ENCODE measurements at places on chromosomes 16 and 17.

GRCh38 chr17:40121181-40122135 is at the start of gene MSL1:
TSS of gene MSL1 (plus strand) at chr17:40121971. CDS start at chr17:40122613, 642 bp downstream.
- no peak for DNase-seq

DNA sequence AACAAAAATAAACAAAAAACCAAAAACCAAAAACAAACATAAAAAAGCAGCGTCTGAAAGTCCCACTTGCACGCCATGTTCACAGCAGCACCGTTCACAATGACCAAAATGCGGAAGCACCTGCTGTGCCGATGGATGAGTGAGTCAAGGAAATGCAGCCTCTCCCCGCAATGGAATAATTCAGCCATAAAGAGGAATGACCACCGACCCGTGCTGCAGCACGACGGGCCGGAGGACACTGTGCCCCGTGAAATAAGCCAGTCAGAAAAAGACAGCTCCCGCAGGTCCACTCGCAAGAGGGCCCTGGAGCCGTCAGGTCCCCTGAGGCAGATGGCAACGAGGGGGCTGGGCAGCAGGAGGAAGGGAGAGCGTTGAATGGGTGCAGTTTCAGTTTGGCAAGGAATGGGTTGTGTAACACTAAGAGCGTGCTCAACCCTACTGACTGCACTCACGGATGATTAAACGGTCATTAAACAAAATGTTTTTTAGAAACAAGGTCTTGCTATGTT is 5.1 kb downstream of the CLCN7 start:
- no peak for DNase-seq

GRCh38 chr17:4215882-4216570 is 47.8 kb downstream of the ANKFY1 start:
- DNase-seq = no peak

- DNase-seq = no peak
Observed at GRCh38 chr17:46771561-46772474, 46.7 kb downstream of the WNT3 start.

GRCh38 chr17:50165867-50166517 is at the start of gene SGCA:
TSS of gene SGCA (plus strand) at chr17:50166005. CDS start at chr17:50166041, 36 bp downstream.
- no peak for DNase-seq

- DNase-seq = no peak
Observed at GRCh38 chr17:28740406-28741357, 3.1 kb upstream of the TRAF4 start.

GRCh38 chr17:3803308-3803640 is 2.3 kb upstream of the ITGAE start:
- no peak for DNase-seq

DNA sequence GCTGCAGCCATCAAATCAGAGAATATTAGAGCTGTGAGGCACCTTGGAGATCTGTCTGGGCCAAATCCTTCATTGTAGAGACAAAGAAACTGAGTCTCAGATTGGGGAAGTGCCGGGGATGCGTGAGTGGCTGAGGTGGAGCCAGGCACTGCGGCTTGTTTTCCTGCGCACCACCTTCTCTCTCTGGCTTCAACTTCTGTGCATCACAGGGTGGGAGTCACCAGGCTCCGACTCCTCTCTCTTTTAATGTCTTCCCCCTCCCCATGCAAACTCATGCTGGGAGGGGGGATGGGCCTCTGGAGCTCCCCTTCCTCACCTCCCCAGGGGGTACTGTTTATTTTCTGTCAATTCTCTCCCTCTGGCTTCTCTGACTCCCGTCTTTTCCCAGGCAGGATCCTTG is 8.7 kb upstream of the ETV4 start:
- DNase-seq = no peak

DNA sequence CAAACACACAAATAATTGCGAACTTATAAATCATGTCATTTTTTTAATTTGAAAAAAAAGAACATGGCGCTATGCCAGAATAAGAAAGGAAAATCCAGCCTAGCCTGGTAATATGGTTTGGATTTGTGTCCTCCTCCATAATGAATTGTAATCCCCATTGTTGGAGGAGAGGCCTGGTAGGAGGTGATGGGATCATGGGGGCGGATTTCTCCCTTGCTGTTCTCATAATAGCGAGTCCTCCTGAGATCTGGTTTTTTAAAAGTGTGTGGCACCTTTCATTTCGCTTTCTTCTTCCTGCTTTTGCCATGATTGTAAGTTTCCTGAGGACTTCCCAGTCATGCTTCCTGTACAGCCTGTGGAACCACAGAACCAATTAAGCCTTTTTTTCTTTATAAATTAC is 65.9 kb upstream of the TANC2 start:
- DNase-seq = no peak

- DNase-seq = no peak
Observed at GRCh38 chr17:76530095-76530723, 7.3 kb downstream of the CYGB start.

DNA sequence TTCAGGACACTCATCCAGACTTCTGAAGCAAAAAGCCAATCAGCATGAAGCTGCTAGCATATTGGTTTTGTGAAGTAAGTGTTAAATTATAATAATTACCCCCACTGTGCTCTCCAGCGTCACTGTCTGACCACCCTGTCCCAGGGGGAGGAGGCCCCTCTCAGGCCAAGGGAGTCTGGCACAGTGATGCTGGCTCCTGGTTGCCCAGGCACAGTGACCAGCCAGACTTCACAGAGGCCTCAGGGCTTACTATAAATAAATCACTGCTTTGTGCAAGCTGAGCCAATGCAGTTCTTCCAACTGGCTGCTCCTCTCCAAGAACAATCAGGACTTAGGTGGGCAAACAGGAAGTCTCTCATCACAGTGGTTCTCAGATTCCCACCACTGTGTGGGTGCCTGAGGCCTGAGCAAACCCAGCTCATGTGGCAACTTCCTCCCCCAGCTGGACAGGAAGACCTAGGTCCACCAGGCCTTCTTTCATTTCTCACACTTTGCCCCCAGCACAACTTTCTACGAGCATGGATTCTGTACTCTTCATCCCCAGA is 1.7 kb upstream of the DBNDD1 start:
- no peak for DNase-seq

- DNase-seq = no peak
Observed at GRCh38 chr16:67428146-67428731, 2.7 kb upstream of the HSD11B2 start.

DNA sequence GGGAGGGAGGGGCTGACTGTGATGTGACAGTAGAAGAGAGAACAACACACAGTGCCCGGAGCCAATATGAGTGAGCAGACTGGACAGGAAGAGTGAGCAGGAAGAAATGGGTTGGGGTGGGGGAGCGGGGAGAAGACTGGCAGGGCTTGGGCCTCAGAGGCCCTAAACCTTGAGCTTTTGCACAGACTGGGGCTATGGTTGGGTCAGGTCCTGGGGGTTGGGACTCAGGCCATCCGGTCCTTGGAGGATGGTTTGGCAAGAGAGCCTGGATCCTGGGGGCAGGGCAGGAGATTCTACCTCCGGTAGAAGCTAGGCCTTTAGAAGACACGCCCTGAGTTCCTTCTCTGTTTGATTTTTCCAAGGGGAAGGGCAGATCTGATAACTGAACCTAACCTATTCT is 1.1 kb downstream of the CAMTA2 start:
- no peak for DNase-seq

DNA sequence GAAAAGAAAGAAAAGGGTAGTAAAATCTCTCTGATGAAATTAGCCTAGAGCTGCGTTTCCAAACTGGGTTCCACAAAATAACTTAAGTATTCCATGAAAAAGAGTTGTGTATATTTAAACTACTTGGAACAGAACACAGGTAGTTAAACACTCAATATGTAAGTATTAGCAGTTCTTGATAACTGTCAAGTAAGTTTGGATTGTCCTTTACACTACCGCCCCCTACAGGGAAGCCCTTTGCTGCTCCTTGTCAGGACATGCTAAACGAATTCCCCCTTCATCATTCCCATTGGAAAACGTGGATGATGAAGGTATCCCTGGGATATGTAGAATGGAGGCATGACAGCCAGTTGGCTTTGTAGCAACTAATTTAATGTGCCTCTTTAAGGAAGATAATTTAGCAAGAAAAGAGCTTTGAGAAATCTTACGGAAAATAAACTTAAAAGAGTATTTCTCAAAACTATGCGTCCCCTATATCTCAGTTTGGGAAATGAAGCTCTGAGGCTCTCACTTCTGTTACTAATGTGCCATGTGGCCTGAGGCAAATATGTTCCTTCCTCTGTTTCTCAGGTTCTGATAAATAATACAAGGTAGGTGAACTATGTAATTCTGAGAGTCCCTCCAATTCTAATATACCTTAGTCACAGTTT is 18.8 kb downstream of the NCBP3 start:
- DNase-seq = no peak

GRCh38 chr16:54707813-54708212 is 222.9 kb upstream of the IRX5 start:
- no peak for DNase-seq

GRCh38 chr16:87043231-87044031 is 273.8 kb downstream of the C16orf95 start:
- DNase-seq = no peak

- DNase-seq = no peak
Observed at GRCh38 chr16:85649411-85650134, 36.5 kb downstream of the GSE1 start.

DNA sequence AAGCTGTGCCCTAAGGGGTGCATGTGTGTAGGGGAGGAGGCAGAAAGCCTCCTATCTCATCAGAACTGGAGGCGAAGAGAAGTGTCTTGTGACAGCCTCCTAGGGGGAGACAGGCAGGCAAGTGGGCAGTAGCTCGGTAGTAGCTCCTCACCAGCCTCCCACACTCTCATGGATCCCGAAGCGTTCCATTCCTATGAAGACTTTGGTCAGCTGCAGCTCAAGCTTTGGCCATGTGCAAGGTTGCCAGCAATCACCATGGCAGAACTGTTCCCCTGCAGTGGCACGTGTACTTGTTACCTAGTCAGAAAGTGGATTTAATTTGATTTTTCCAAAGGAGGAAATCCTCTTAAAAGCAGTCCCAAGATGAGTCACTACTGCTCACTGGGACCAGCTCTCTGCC is 6.7 kb downstream of the MRPL58 start:
- DNase-seq = no peak

DNA sequence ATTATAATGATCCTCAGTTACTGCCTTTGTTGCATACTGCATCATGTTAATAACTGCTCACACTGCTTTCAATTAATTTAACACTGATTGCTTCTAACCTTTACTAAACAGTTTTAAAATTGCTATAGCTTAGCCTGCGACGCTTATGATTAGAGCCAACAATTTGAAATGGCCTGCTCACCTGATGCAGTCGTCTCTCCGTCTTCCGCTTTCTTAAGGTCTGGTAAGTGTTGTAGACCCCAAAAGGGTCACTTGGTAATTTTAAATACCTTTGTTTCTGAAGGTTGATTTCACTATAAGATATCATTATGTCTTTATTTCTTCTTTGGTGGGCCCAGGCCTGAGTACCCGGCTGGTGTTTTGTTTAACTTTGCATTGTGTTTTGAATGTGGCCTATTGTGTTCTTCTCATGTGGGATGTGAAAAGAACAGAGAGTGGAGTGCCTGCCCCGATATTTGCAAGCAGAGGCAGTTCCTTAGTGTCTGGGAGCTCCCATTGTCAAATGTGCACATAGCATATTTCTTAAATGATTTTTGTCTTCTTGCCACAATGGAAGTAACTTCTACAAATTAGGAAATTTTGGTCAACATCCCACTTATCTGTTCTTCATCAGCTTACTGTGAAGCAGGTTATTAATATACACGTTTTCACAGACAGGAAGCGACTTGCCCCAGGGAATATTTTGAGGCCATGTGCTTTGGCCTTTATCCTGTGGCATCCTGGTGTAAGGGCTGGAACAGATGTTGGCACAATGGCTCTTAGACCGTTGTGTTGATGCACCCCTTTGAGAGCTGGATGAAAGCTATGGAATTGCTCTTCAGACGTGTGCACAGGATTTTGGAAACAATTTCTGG is 2.9 kb downstream of the PHKB start:
- no peak for DNase-seq

- no peak for DNase-seq
Observed at GRCh38 chr16:67580202-67580601, 17.9 kb downstream of the CTCF start.

GRCh38 chr17:76824093-76824492 is 44.1 kb upstream of the MGAT5B start:
- DNase-seq = no peak

DNA sequence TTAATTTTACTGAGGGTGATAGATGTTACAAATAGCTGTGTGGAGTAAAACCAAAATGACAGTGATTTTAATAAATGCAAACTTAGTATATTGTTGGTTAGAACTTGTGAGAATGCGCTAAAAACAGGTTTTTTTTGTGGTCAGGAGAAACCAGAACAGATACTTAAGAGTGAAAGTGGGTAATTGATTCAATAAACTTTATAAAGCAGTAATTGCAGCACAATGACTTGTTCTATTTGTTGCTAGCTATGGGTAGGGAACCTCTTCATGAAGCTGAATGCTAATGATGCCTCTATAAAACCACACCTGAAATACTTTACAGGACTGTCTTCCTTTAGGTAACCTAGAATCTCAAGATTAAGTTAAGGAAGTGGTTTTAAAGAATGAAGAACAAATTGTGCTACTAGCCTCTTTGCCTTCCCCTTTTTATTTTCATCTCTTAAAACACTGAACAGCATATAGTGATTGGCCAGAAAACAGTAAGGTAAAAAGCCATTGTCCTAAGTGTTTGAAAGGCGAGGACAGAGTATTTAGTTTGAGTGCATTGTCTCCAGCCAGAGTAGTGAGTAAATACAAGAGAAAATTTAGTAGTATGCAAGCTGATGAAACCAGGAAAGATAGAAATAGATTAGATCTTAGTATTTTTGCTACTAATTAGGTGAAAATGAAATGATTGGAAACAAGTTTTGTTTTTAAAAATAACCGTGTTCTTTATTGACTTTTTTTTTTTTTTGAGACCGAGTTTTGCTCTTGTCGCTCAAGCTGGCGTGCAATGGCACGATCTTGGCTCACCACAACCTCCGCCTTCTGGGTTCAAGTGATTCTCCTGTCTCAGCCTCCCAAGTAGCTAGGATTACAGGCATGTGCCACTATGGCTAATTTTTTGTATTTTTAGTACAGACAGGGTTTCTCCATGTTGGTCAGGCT is 6.0 kb downstream of the GGNBP2 start:
- DNase-seq = no peak

GRCh38 chr16:84563786-84564420 is 54.0 kb downstream of the COTL1 start:
- DNase-seq = no peak

DNA sequence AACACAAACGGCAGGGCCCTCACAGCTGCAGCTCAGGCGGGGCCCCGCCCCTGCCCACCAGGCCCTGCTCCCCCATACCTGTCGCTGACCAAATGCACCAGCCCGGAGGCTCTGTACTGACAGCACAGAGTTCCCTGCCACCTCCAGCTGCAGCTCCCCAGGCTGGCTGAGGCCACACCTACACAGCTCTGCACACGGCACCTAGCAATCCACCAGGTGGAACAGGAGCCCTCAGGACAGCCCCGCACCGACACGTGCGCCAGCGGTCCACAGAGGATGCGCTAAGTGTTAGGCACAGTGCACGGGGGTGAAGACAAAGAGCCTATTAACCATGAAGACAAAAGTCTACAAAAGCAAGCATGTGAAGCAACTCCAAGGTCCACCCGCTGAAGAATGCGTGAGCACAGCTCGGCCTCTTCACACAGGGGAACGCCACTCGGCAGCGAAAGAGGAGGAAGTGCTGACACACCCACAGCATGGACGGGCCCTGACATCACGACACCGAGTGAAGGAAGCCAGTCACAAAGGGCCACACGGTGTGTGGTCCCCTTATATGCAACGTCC is 5.4 kb downstream of the ZCCHC14 start:
- peak; percentile 53 for DNase-seq

GRCh38 chr17:31788571-31788946 is 70.5 kb downstream of the COPRS start:
- DNase-seq = no peak
